ENCODE measurements at places on chromosomes 11 and 22. TPM values are rescaled to one million over a fixed set of nuclear protein-coding genes. Genes with fewer than 3 reads are reported as not detected.

Gene ART1
- not detected for total RNA-seq

Gene GDPD4
- 0.69 TPM for total RNA-seq

Gene PNPLA5
- not detected for total RNA-seq

Gene KRTAP5-2
- not detected for total RNA-seq

Gene HEPHL1
- 0.09 TPM for total RNA-seq

Gene MRGPRX4
- not detected for total RNA-seq

Gene AKIP1
- total RNA-seq: 39.5 TPM

Gene CPT1B
- 1.6 TPM for total RNA-seq

Gene CALCA
- total RNA-seq: not detected

Gene FOLR2
- not detected for total RNA-seq

Gene KRTAP5-11
- not detected for total RNA-seq

Gene OR5J2
- not detected for total RNA-seq

Gene TMEM184B
- total RNA-seq: 43.9 TPM

Gene POTEH
- not detected for total RNA-seq

Gene NRIP3
- 37.7 TPM for total RNA-seq

Gene CBLIF
- not detected for total RNA-seq

Gene GNAZ
- 7.4 TPM for total RNA-seq

Gene BIK
- not detected for total RNA-seq

Gene OR8D4
- total RNA-seq: not detected

Gene KIRREL3
- 0.59 TPM for total RNA-seq

Gene H19
- 4.6 TPM for total RNA-seq

Gene DSCAML1
- total RNA-seq: not detected

Gene CDHR5
- not detected for total RNA-seq

Gene OR4D5
- total RNA-seq: not detected

Gene EML3
- 24.5 TPM for total RNA-seq

Gene PRR33
- not detected for total RNA-seq

Gene MISFA
- not detected for total RNA-seq

Gene SIK3
- 36.9 TPM for total RNA-seq

Gene CD3E
- not detected for total RNA-seq

Gene CTSD
- total RNA-seq: 424 TPM

Gene NLRP14
- total RNA-seq: not detected

Gene SESN3
- 12.2 TPM for total RNA-seq

Gene SCGB2A2
- total RNA-seq: not detected

Gene FBXO7
- 47.2 TPM for total RNA-seq

Gene TOP3B
- 33.7 TPM for total RNA-seq
